Stimulated activated CD4-positive, alpha-beta T cell treated with anti-CD3 and anti-CD28 coated beads, TNF-alpha, amount 100 ng/mL, for 4 hours (primary cell): ENCODE measurements at places on chromosomes 5 and 9.
A peak's percentile ranks its signal among the peaks of the same experiment; 100 is the strongest.

GRCh38 chr5:15510092-15510491 lies 10.1 kb downstream of the FBXL7 start:
- no peak for DNase-seq

DNA sequence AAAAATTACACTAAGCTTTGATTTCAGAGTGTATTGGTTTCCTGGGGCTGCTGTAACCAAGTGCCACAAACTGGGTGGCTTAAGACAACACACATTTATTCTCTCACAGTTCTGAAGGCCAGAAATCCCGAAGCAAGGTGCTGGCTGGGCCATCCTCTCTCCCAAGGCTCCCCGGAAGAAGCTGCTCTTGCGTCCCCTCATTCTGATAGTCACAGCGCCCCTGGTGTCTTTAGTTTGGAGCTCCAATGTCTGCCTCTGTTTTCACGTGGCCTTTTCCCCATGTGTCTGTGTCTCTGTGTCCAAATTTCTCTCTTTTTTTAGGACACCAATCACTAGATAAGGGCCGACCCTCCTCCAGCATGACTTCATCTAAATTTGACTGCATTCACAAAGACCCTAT lies 56.7 kb downstream of the ROPN1L start:
- no peak for DNase-seq

- DNase-seq = no peak
Measured at GRCh38 chr9:102700936-102701335, 294.2 kb upstream of the CYLC2 start.

DNA sequence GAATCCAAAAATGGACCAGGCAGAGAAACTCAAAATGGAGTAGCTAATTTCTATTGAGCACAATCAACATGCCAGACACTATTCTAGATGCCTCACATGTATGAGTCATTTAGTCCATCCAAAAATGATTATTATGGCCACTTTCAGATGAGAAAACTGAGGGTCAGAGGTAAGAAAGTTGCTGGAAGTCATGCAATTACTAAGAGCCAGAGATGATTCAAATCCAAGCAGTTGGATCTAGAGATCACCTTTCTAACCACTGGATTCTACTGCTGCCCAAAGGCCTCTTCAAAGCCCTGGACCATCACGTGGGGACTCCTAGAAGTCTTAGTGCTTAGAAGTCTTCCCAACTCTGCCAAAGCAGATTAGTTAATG lies 51.8 kb upstream of the HMHB1 start:
- DNase-seq = no peak

DNA sequence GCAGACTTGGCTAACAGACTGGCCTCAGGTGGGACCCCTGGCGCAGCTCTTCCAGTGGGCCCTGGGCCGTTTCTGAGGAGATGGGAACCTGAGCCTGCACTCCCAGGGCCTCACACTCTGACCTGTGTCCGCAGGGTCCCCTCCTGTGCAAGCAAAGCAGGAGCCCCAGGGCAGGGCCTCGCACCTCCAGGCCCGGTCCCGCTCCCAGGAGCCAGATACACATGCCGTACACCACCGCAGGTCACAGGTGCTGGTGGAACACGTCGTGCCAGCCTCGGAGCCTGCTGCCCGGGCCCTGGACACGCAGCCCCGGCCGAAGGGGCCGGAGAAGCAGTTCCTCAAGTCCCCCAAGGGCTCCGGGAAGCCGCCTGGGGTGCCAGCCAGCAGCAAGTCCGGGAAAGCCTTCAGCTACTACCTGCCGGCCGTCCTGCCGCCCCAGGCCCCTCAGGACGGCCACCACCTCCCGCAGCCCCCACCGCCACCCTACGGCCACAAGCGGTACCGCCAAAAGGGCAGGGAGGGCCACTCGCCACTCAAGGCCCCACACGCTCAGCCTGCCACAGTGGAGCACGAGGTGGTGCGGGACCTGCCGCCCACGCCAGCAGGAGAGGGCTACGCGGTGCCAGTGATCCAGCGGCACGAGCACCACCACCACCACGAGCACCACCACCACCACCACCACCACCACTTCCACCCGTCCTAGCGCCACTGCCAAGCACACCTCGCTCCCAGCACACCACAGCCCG lies 29.2 kb downstream of the NKD2 start:
- DNase-seq = no peak

GRCh38 chr9:132408521-132408920 lies 1.5 kb upstream of the CFAP77 start:
- no peak for DNase-seq

DNA sequence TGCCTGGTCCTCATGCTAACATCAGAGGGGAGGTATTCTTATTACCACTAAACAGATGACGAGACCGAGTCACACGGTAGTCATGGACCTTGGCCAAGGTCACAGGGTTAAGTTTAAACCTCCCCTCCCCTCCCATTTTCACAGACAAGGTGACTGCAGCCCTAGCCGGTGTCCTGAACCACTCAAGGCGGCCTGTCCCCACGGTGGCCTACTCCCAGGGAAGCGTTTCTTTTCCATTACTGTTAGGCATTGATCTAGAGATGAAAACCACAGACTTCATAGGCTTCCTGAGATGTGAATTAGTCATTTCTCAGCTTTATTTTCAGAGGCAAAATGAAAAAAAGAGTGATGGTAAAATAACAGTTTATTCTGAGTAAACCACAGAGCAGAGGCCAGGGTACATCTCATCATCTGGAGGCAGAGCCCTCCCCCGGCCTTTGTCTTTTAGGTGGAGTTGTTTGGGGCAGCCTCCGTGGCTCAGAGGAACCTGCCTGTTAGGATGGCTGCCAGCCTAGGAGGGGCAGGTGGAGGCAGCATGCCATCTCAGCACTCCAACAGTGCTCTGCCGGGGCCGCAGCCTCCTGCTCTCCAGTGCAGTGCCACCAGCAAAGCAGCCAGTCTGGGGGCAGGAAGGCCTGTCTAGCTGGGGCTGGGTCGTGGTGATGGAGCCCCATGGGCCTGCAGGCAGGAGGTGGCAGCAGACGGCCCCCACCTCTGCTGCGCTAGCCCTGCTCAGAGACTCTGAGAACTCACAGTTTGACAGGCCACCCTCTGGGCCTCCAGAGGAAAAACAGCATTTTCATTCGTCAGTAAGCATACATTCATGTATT lies 71.2 kb downstream of the RAPGEF1 start:
- peak; percentile 37 for DNase-seq

GRCh38 chr9:114477642-114478041 lies 27.6 kb downstream of the WHRN start:
- DNase-seq = no peak

DNA sequence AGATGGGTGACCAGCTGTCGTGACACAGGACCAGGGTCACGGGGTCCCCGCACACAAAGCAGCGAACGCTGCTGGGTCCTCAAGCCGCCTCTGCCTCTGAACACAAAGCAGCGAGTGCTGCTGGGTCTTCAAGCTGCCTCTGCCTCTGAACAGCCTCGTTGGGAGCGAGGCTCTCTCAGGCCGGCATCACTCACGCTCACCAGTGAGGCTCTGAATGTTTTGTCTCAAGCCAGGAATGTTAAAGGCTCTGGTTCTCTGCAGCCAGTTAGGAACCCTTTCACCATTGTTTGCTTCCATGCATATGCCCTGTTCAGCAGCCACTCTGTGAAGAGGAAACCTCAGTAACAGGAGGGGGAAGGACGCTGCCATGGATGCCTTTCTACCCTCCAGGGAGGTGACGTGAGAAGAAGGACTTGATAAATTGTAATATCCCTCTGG lies 82.7 kb upstream of the TAF11L2 start:
- DNase-seq = no peak

DNA sequence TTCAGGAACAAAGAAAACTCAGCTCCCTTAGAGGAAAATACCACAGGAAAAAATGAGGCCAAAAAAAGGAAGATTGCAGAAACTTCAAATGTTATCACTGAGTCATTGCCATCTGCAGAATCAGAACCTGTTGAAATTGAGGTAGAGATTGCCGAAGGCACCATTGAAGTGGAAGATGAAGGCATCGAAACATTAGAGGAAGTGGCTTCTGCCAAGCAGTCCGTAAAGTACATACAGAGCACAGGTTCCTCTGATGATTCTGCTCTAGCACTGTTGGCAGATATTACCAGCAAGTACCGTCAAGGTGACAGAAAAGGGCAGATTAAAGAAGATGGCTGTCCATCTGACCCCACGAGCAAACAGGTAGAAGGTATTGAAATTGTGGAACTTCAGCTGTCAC lies 30.8 kb upstream of the NIM1K start:
- no peak for DNase-seq

- no peak for DNase-seq
Measured at GRCh38 chr9:87193925-87194868, 246.9 kb upstream of the GAS1 start.

GRCh38 chr9:71796100-71796767 lies 27.9 kb upstream of the CEMIP2 start:
- no peak for DNase-seq

- DNase-seq = no peak
Measured at GRCh38 chr5:131524431-131524830, 110.6 kb downstream of the RAPGEF6 start.

DNA sequence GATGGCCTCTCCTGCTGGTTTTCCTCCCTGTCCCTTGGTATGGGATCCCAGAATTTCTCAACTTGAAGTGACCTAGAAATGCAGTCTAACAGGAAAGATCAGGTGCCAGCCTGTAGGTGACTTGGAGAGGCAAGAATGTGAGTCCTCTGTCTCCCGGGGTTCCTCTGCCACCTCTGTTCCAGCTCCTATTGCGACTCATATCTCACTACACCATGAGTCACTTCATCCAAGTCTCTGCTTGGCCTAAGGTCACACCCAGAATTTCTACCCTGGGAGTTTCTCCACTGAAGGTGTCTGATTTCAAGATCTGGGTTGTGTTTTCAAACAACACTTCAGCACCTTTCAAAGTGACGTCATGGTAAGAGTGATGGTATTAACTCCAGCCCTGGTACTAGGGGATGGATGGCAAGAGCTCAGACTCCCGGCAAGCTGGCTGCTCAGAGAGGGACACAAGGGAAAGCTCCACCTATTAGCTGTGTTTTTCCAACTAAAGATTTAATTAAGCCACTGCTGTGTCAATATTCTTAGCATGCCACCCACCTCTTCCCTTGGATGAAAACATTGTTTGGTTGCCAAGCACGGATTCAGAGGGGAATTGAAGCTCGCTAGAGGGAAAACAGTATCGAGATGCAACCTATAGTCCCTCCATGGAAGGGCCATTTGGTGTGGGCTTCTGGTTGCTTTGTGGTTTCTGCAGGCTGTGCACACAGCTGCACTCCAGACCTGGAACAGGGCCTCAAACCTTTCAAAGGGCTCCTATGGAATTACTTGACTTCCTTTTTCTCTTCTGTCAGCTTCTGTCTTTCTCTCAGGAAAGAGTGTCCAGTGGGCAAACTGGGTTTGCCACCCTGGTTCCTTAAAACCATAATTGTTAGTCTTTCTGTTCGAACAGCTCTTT lies 205.7 kb downstream of the GAS1 start:
- no peak for DNase-seq

GRCh38 chr5:80408484-80409366 lies 861 bp downstream of the ZFYVE16 start:
- DNase-seq = no peak

DNA sequence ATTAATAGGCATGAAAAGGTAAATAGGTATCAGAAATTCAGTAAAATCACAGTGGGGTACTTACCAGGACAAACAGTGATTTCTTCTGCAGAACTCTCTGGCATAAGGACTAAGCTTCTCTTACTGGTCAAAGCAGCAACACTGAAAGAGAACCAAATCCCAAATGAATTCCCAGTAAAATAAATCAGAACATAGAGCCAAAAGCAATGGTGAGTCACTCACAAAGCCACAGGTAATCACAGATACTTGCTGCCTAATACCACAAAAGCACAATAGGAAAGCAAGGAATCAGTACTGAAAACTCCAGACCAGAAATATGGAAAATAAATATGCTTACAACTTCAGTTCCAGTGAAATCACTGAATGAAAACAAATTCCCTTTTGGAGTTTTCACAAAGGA lies 50.7 kb downstream of the UIMC1 start:
- no peak for DNase-seq

- no peak for DNase-seq
Measured at GRCh38 chr9:91945277-91946085, 4.5 kb downstream of the ROR2 start.

GRCh38 chr9:113589890-113590289 lies 126.4 kb downstream of the RGS3 start:
- DNase-seq = no peak

GRCh38 chr9:13648676-13649075 lies 369.2 kb upstream of the MPDZ start:
- DNase-seq = no peak

GRCh38 chr9:1051210-1051583 lies 1.0 kb downstream of the DMRT2 start:
- no peak for DNase-seq

GRCh38 chr9:88593537-88594185 lies 58.7 kb downstream of the NXNL2 start:
- DNase-seq = peak; percentile 11

DNA sequence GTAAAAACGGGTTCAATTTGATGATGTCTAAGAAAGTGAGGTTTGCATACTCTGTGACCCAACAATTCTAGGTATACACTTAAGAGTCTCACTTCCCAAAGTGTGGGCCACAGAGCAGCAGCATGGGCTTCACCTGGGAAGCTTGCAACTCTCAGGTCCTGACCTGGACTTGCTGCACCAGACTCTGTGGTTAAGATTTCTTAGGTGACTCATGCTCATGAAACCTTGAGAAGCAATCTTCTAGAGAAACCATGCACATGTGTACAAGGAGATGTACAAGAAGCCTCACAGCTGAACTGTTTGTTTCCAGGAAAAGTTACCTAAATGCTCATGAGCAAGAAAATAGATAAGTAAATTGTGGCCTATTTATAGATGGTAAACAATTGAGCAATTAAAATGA lies 30.0 kb downstream of the DNAJC21 start:
- DNase-seq = no peak

DNA sequence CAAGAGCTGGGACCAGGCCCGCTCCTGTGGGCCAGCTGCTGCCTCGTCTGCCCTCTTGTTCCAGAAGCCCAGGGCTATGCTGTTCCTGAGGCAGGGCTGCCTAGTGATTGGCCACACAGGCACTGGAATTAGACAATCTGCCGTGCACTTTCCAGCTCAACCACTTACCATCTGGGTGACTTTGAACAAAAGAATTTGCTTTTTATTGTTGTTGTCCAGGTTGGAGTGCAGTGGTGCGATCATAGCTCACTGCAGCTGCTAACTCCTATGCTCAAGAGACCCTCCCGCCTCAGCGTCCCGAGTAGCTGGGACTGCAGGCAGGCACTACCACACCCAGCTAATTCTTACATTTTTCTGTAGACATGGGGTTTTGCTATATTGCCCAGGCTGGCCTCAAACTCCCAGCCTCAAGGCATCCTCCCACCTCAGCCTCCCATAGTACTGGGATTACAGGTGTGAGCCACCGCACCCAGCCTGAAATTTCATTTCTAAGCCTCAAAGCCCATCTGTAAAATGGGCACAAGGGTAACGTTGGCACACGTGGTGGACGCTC lies 1.2 kb upstream of the NEK6 start:
- DNase-seq = no peak

DNA sequence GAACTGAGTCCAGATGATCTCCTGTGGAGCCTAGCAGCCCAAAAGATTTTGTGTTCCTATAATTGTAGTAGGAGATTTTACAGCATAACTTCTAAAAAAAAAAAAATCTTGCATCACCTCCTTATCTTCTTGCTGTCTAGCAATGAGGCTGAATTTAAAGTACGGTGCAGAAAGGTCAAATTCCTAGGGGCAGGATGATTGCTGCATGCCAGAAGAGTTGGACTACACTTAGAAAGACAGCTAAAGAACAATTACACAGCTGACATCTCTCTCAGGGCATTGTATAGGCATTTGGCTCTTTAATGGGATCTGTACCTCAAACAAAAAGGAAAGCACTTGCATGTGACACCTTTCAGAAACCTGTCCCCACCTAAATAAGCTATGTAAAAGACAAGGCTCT lies 443.2 kb downstream of the HCN1 start:
- DNase-seq = no peak
